ENCODE measurements at places on chromosomes 7 and 10.

GRCh38 chr7:77458786-77459185 is 42.6 kb upstream of the GSAP start:
- no peak for DNase-seq

DNA sequence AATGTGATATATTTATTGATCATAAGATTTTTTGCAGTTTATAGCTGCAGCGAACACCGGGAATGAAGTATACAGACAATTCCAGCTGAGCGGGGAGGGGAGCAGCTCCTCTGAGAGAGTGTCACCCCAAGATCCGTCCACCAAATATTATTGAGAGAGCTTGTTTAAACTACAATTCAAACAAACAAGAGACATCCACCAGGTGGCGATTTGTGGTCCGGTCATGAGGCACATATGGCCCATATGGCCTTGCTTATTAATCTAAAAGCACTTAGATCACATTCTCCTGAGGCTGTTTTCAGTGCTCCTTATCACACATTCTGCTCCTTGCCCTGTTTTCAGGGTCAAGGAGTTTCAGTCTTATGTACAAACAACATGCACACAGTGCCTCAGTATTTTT is 83.1 kb downstream of the THSD7A start:
- no peak for DNase-seq

DNA sequence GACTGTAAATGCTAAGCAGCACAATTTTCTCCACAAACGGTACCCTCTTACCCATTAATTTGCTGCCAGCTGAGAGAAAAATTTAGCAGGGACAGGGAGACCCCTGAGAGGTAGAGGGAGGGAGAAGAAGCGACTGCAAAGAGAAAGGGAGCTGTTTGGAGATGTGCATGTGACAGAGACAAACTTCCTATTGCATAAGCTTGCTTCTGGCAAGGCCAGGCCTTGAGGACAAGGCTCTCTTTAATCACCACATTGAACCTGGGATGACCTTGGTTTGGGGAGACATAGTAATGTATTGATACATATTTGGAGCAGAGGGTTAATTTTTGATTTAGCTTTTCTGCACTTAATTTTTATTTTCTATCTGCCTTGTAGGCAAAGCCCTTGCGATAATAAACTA is 31.1 kb upstream of the HIBADH start:
- peak; percentile 50 for DNase-seq

DNA sequence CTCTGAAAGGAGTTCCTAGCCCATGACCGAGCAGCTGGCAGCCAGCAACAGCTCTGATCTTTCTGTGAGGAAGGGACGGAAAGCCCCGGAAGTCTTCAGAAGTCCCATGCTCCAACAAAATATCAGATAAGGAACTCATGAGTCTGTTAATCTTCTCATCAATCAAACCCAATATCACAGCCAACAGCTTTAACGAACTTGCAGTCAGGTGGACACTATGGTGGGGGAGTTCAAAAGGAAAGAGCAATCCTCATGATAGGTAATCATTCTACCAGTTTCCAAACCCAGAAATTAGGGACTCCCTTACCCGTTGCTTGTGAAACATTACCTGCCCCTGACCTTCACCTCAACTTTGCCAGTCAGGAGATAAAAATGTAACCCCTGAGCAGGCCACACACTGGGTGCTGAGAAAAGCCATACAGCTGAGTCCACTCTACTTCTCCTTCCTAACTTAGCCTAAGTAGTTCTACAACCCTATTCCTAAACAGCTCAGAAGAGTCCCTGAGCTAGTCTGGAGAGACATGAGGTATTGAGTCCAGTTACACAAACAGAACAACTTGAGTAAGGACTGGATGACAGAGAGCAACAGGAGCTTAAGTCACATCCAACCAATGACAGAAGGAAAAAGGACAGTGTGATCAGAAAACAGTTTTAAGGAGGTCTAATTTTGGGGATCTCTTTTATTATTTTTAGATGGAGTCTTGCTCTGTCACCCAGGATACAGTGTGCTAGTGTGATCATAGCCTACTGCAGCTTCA is 2.2 kb downstream of the NDST2 start:
- DNase-seq = no peak

- peak; percentile 36 for DNase-seq
These were observed 554.0 kb downstream of the MDFIC start for GRCh38 chr7:115475761-115476385.

GRCh38 chr10:100709146-100710082 is 36.0 kb upstream of the PAX2 start:
- DNase-seq = no peak

- no peak for DNase-seq
These were observed 129.2 kb downstream of the KCND2 start for GRCh38 chr7:120402079-120402767.

- DNase-seq = no peak
These were observed 4.5 kb upstream of the GRID1 start for GRCh38 chr10:86371116-86371515.

GRCh38 chr10:124989526-124989925 is 47.6 kb downstream of the ZRANB1 start:
- DNase-seq = no peak

DNA sequence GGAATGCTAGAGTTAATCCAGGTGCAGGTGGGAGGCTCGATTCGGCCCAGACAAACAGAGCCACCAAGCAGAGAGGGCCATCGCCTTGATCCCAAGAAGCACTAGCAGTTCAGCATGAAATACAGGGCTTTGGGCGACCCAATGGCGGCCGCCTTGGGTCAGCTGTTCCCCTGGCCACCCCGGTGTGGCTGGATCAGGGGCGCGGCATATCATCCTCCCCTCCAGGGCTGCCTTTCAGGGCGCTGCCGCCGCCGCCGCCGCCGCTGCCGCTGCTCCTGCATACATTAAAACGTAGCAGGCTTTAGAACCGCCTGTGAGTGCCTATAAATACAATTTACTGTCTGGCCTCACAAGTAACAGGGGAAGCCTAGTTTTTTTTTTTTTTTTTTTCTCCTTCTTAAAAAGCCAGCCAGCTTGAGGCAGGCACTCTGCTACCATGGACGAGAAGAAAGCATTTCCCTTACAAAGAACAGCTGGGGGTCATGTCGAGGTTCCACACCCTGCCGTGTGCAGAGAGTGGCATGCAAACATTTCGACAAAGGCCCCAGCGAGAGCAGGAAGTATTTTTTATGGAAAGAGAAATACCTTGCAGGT is 57.7 kb upstream of the EFCAB10 start:
- no peak for DNase-seq

- DNase-seq = no peak
These were observed 31.9 kb downstream of the ANXA8 start for GRCh38 chr10:47451998-47452494.

GRCh38 chr10:99983280-99983988 is 26.3 kb downstream of the DNMBP start:
- no peak for DNase-seq

GRCh38 chr7:80902716-80903308 is 16.0 kb downstream of the SEMA3C start:
- no peak for DNase-seq

- DNase-seq = no peak
These were observed 53.5 kb downstream of the GLI3 start for GRCh38 chr7:42183547-42183946.

GRCh38 chr7:16235147-16236114 is 185.9 kb downstream of the CRPPA start:
- no peak for DNase-seq

GRCh38 chr7:25664593-25664992 is 436.3 kb upstream of the NPVF start:
- no peak for DNase-seq
